Fibroblast of villous mesenchyme (primary cell): ENCODE measurements at places on chromosomes 2 and 18. TPM values are rescaled to one million over a fixed set of nuclear protein-coding genes. Genes with fewer than 3 reads are reported as not detected.

GRCh38 chr2:178282075-178282815, 87.9 kb downstream of the OSBPL6 start:
- DNase-seq = peak; percentile 58

DNA sequence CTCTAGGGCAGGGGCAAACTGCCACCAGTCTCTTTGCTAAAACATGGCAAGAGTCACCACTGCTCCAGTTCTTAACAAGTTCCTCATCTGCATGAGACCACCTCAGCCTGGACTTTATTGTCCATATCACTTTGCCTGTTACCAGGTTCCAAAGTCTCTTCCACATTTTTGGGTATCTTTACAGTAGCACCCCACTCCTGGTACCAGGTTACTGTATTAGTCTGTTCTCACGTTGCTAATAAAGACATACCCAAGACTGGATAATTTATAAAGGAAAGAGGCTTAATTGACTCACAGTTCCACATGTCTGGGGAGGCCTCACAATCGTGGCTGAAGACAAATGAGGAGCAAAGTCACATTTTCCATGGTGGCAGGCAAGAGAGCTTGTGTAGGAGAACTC, 5.5 kb upstream of the DPP4 start:
- DNase-seq = no peak

DNA sequence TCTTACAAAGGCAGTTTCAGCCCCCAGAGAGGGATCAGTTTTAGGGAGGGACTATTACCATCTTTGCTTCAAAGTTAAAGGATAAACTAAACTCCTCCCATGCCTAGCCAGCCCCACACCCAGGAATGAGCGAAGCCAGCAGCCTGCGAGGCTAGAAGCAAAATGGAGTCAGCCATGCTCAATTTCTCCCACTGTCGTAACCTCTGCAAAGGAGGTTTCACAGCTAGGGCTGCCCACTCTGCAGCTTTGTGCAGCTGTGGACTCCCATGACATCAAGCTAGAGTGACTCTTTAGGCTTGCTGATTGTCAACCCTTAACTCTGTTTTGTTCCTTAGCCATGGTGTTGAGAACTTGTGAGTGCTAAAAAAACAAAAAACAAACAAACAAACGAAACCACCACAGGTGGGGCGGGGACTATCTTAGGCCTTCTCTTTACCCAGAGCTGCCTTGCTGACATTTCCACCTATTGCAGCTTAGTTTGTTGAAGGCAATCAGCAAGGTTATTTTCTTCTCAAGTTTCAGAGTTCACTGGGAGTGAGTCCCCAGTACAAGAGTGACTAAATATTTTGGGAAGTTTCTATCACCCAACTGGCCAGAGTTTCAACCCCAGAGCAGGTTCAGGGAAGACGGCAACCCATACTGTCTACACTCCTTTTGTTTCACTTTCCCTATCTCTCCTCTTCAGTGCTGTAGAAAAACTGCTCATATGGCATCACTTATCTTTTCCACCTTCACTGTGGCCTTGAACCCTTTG, 592.1 kb downstream of the XIRP2 start:
- DNase-seq = no peak

GRCh38 chr2:146540271-146540932, 1304.4 kb upstream of the ACVR2A start:
- no peak for DNase-seq

- peak; percentile 23 for DNase-seq
These were observed 136.1 kb downstream of the SMAD7 start for GRCh38 chr18:48814490-48815178.

Gene ALKAL2
- 0.43 TPM in 1 of 2 replicates, not detected in the other for total RNA-seq

Gene USP37
- 18.0 and 21.2 TPM in 2 replicates for total RNA-seq

DNA sequence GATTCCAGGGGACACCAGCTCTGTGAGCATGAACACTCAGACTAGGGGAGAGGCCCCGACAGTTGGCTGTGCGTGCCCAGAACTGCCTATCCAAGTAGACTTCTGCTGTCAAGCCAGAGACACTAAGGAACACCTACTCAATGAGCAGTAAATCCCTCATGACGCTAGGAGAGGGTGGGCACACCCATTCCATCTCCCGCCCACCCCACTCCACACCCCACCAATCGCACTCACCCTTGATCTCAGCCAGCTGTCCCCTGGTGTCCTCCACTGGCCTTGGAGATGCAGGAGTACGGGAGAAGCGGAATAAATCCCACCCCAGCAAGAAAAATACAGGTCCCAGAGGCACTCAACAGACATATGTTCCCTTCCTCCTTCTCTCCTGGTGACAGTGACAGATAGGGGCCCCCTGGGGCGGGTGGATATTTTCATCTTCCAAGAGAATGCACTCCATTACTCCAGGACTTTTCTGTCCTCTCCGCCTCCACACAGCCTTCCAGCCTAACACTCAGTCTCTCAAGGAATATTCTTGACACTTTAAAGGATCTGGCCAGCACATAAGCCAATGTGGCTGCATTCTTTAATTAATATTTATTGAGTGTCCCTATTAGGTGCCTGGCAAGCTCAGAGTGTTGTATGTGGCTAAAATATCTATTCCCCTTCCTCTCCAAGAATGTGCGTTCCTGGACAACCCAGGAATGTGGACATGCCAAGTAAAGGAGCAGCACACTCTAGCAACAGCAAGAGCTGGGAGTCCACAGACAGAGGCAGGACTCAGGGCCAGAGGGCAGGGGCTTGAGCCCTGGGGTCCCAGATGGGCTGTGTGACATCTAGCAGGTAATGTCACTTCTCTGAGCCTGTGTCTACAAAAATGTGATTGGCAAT, 13.1 kb upstream of the SMAD7 start:
- DNase-seq = no peak

- peak; percentile 74 for DNase-seq
These were observed 148.5 kb downstream of the FMNL2 start for GRCh38 chr2:152483276-152484063.

- no peak for DNase-seq
These were observed 30.0 kb downstream of the PMAIP1 start for GRCh38 chr18:59929621-59930295.

Gene MERTK
- under 0.01 TPM in 2 replicates for total RNA-seq

DNA sequence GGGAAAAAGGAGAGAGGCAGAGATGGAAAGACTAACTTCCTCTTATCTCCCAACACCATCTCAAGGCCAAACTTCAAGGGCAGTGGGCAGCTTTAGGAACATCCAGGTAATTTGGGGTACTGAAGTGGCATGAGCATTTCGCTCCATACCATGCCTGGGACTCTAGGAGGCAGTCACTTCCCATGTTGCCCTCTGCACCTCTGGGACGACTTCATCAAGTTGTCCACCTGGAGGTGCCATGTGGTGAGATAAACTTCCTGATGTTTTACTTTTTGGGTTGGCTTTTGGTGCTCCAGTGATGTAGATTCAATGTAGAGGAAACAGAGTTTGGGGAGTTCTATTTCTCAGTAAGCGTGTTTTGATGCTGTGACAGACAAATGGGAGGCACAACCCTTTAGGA, 56.3 kb upstream of the UPP2 start:
- no peak for DNase-seq

DNA sequence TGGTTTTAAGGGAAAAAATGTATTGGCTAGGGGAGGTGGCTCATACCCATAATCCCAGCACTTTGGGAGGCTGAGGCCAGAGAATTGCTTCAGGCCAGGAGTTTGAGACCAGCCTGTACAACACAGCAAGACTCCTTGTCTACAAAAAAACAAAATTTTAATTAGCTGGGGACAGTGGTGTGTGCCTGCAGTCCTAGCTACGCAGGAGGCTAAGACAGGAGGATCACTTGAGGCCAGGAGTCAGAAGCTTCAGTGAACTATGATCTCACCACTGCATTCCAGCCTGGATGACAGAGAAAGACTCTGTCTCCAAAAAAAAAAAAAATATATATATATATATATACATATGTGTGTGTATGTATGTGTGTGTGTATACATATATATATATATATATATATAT, 18.5 kb downstream of the CCDC88A start:
- no peak for DNase-seq

Gene HK2
- 15.1 and 31.2 TPM in 2 replicates for total RNA-seq

DNA sequence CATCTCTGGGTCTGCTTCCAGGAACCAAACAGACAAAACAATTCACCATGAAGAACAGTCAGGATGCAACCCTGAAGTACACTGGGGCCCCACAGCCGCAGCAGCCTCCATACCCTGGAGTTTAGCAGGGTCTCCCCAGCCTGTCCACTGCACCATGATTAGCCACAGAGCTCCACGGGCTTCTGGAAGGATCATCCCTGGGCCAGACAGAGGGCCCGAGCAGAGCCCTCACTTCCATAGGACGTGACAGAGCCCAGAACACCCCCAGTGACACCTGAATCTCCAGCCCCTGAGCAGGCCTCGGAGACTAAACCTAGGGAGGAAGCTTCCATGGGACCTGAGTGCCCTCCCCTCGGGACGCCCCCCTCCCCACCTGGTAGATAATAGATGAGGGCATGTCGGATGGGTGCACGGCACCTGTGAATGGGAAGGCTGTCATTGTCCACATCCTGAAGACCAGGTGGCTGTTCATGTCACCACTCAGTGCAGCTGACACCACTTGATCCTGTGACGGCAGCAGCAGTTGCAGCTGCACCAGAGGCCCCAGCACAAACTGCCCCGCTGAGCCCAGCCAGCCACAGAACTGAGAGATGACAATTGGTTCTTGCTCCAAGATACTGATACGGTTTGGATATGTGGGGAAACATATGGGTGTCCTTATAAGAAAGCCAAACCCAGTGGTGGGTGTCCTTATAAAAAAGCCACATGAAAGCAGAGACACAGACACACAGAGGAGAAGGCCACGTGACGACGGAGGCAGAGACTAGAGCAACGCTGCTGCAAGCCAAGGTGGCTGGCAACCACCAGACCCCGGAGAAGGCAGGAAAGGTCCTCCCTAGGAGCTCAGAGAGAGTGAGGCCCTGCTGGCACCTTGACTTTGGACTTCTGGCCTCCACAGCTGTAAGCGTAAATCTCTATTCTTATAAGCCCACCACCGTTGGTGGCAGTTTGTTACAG, 23.2 kb downstream of the KIF1A start:
- no peak for DNase-seq

DNA sequence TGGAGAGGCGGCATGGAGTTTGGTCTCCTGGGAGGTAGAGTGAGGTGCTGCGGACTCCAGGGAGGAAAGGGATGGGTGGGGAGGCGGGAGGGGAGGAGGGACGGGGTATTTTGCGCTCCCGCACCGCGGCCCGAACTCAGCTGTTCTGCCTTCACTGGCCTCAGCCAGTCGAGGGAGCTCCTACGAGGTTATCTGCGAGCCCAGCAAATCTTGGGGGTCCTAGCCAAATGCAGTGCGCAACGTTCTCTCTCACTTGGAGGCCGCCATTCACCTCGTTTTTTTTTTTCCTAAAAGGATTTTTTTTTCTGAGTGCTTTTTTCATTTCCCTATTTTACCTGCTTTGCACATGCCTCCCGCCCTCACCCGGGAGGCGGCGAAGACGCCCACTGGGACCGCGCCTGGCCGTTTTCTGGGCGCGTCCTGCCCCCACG, 877 bp upstream of the BCL2L11 start:
- no peak for DNase-seq

Gene NPAS2
- 13.9 and 17.3 TPM in 2 replicates for total RNA-seq

GRCh38 chr2:85291425-85292023, 36.3 kb downstream of the TGOLN2 start:
- no peak for DNase-seq

- DNase-seq = peak; percentile 62
These were observed 676 bp downstream of the ACTR2 start for GRCh38 chr2:65228263-65228750.

Gene DSC3
- total RNA-seq = under 0.01 and 0.43 TPM in 2 replicates

DNA sequence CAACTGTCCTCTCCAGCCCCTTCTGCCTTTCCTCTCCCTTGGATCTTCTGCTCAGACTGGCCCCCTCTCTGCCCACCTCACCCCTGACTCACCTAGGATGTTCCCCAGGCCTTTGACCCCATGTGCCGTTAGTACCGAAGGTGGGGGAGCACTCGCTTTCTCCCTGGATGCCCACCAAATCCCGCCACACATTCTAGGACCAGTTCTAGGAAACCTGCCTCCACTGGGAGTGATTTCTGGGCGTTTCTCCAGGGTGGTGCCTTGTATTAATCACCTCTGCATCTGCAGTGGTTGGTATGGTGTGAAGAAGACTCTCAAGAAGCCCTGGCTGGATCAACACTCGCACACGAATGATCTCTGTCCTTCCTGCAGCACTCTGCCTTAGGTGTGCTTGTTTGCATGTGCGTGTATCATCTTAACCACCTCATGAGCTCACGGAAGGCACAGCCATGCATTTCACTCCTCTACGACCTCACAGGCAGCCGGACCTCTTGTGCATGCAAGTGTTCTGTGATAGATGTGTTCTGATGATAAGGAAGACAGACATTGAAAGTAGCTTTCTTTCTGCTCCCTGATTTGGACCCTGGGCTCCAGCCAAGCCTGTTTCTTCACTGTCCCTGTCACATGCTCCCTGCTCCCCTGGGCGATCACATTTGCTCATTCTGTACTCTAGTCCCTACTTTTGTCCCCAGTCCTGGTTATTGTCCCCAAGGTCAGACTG, 69.4 kb downstream of the LIPG start:
- DNase-seq = no peak

DNA sequence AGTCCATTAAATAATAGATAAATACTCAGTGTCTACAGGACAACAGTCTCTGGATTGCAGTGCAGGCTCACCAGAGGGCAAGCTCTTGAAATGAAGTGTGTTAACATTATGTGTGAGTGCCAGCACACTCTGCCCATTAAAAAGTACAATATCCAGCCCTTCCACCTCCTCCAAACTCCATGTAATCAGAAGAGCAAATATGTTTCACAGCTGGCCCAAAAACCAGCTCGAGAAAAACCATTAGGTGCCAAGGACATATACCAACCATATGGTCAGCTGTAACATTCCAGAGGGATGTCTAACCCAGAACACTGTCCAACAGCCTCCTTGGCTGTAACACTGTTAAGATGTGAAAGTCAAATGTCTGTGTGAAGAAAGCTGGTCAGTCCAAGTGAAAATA, 112.2 kb downstream of the ZNF385B start:
- peak; percentile 10 for DNase-seq

- no peak for DNase-seq
These were observed 636.2 kb downstream of the EPHA4 start for GRCh38 chr2:220935789-220936321.

- DNase-seq = no peak
These were observed 1.2 kb upstream of the BCL11A start for GRCh38 chr2:60554646-60555065.

DNA sequence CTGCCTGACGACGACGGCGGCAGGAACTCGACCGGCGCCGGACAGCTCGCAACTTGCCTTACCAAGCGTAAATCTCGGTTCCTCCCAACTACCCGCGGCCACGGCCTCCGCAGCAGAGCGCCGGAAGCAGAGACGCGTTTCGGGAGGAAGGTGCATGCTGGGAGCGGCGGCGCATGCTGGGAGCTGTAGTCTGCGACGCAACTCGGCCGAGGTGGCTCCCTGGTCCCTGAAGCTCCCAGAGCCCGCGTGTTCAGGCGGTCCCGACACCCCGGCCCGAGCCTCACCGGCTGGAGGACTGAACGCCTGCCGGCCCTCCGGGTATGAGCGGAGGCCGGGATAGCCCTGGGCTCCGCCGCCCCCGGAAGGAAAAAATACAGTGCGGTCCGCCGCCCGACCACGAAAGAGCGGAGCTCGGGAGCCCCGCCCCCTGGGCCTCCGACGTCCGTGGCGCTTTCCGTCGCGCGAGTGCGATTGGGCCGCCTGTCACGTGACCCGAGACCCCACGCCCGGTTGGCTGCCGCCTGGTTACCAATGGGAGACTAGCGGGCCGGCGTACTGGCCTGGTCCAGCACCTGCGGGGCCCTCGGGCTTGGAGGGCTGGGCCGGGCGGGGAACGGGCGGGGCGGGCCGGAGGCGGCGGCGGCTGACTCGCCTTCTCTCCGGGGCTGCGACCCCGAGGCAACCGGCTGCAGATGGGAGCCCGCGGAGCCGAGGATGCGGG, at the start of gene CAPN10:
Gene CAPN10, plus strand, starts transcription at position 537 of the 721 bp plus-strand sequence. Its CDS starts 178 bp downstream, at position 715.
- peak; percentile 95 for DNase-seq

GRCh38 chr2:109321570-109321969, 192.6 kb downstream of the SH3RF3 start:
- peak; percentile 85 for DNase-seq

GRCh38 chr2:32572737-32573136, 55.1 kb upstream of the TTC27 start:
- DNase-seq = no peak
